Suprapubic skin (tissue), 4 donors: ENCODE measurements at places on chromosomes 2 and 18.

DNA sequence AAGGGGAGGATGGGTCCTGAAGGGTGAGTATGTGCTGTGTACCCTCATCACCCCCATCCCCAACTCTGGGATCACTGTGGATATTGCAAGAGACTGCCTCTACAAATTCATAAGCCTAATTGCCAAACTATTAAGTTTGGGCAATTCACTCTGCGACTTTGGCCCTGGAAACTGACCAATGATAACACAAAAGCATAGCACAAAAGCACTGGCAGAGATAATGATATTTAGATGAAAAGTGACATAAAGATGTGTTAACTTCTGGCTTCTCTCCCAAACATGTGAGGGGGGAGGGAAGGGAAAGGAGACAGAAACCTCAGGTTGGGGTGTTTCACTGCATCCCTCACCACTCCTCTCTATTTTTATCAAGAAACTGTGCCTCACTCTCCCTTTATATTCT lies 150.3 kb downstream of the SATB2 start:
- DNase-seq, result no peak

DNA sequence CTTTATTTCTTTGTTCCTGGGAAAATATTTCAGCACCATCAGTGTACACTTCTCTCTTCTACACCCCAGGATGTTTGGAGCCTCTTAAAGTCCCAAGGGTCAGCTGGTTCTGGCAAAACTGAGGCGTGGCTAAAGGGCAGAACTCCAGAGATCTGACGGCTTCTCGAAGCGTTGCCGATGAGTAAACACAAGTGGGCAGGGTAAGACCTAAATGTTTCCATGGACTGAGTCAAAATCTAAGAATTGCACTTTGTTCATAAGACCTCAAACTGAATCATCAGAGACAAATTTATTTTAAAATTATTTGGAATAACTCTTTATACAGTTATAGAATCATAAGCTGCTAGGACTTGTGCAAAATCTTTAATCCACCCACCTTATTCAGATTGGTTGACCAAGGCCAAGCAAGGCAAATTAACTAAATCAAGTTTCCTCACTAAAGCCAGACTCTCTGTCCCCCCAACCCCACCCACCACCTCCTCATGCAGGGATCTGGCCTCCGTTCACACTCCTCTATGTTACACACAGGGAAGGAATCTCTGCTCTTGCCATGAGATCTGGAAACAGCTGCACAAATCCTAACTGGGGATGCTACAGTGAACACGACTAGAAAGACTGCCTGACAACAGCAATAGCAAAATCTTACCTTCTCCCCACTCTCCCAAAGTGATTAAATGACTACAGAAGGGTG lies 342.6 kb upstream of the KLHL29 start:
- no peak for DNase-seq

GRCh38 chr2:36882532-36882931 lies 83.8 kb downstream of the STRN start:
- no peak for DNase-seq

GRCh38 chr18:23809415-23809814 lies 120.2 kb downstream of the LAMA3 start:
- DNase-seq, result no peak

DNA sequence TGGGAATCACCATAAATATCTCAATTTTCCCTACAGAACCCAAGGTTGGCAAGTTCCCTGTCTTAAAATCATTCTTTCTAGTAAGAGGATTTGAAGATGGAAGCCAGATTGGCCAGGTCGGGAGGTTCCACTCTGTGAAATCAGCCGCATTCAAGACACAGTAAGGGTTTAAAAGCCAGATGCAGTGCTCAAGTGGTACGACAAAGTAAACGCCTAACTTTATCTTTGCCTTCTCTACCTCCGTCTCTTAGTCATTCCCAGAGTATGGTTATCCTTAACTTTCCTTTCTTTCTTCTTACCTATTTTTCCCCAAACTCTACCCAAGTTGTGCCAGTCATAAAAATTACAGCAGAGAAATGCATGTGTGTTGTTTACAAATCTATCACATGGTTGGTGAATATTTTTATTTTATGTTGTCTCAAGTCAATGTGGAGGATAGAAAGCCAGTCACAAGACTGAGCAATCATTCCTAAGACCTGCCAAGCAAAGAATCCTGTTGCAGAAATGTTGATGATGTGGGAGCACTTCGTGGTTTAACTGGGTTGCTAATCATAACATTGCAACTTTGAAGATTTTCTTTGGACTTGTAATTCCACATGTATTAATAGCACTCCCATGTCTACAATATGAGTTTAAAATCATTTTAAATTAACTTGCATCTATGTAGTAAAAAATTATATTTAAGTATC lies 62.6 kb downstream of the SLC40A1 start:
- DNase-seq, result no peak

DNA sequence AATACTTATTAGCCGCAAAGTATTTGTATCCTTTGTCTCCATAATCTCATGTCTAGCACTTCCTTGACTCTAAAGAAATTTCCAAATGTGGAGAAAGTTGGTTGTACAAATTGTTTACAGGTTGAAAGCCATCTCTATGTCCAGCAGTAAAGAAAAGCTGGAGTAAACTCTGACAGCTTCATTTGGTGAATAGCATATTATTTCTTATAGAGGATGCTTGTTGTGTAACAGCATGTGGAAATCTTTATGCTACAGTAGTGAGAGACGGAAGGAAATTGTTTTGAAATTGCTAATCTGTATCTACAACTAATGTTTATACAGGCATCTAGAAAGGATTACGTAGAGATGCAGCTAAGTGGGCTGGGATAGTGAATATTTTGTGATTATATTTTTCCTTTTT lies 78.5 kb downstream of the UGGT1 start:
- no peak for DNase-seq

DNA sequence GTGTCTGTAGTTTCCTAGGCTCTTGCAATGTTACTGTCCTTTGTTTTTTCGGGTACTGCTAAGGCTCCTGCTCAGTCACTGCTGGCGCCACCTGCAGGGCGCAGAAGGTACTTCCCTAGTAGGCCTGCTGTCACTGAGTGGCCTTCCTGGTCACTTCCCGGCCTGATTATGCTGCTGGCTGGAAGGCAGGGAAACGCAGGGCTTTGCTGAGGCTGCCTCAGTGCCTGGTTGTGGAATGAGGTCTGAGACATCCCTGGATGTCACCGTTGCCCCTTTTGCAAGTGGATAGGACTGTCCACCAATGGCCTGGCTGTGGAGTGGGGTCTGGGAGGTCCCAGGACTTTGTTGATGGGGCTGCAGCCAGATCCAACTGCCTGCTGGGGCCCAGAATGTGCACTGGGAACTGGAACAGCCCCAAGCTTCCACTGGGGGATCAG lies 13.1 kb downstream of the DAW1 start:
- no peak for DNase-seq

- no peak for DNase-seq
Observed at GRCh38 chr18:47932603-47933002, 2.1 kb upstream of the SMAD2 start.
